ENCODE measurements at places on chromosomes 2 and 18. TPM values are rescaled to one million over a fixed set of nuclear protein-coding genes. Genes with fewer than 3 reads are reported as not detected.

- peak; percentile 82 for DNase-seq
These were observed 637 bp upstream of the SFT2D3 start for GRCh38 chr2:127700527-127701192.

GRCh38 chr2:23691565-23691964 lies 235.4 kb downstream of the ATAD2B start:
- DNase-seq: no peak

- no peak for DNase-seq
These were observed 182.5 kb downstream of the TNS1 start for GRCh38 chr2:217820091-217820819.

DNA sequence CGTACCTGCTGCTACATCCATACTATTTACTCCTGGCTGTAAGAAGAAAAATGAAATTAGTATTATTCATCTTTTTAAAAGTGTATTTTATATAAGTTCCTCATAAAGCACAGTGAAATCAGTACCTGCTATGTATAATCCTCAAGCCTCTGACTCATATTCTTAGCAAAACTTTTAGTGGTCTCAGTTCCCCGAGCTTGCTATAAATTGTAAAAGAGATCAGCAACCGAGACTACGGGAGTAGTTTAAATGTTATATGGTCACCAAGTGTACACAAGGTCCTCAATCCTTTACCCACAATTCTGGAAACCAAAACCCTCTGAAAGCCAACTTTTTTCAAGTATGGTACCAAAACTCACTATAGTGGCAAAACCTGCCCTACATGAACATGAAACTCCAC lies 24.2 kb downstream of the PRPF40A start:
- DNase-seq: no peak

DNA sequence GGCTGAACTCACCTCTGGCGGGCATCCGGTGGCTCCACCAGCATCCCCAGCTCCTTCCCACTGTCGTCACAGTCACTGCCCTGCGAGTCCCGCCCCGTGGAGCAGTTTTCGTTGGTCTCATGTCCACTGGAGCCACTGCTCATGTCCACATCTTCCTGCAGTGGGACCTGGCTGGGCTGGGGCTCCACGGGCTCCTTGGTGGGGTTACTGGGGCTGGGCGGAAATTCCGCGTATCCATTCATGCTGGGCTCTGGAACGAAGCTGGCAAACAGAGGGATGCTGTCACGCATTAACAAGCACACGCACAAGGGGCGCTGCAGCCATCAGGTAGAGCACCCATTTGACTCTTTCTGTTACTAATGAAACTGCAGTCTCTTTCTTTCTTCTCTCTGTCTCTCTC lies 10.7 kb downstream of the PER2 start:
- DNase-seq: peak; percentile 59

DNA sequence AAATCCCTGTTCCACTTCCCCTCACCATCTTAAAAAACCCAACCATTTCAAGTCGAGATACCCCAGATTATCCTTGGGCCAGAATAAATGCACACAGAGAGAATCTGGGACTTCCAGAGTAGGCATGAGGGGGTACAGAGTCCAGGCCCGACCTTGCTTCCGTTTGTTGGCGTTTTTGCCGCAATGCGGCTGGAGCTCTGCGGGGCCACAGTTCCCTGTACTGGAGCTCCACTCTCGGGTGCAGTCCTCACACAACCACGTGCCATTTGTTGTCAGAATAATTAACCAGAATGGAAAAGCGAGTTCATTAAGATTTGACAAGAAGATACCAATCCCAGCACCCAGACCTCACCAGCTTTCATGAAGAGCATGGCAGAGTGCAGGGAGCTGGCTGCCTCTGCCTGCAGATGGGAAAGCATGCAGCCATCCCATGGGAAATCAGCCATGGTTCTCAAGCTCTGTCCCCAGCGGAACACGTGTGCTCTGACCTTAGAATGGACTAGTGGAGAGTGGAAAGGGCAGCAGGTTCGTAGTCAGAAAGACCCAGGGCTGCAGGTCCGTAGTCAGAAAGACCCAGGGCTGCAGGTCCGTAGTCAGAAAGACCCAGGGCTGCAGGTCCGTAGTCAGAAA lies 472.8 kb downstream of the EIPR1 start:
- DNase-seq: no peak

DNA sequence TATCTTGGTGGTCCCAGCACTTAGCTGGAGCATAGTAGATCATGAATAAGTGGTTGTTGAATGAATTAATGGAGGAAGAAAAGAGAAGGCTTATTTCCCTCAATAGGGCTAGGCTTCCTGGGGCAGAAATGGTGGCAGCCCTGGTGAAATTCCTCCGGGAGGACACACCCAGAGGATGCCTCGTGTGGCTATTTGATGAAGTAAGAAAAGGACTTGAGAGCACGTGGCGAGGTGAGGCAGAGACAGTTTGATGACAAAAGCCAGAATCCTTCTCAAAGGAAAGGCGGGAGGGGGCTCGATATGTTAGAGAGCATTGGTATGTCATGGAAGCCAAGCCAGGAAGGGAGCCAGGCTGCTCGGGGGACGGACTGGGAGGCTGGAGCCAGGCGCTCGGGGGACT lies 14.7 kb downstream of the FAM228A start:
- DNase-seq: no peak

DNA sequence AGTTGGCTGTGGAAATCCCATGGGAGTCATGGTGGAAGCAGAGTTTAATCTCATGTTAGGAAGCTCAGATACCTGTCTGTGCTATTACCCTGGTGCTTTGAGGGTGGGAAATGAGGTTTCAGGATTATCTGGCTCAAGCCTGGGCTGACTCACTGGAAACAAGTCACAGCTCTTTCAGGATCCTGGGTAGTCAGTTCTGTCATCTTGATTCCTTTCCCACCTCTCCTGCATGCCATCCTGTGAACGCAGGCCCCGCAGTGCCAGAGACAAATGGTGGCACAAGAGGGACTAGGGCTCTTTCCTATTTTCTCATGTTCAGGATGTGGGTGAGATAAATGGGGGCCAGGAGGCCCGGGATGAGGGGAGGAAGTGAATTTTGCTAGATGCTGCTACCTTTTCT lies 3.7 kb upstream of the FAM136A start:
- no peak for DNase-seq

DNA sequence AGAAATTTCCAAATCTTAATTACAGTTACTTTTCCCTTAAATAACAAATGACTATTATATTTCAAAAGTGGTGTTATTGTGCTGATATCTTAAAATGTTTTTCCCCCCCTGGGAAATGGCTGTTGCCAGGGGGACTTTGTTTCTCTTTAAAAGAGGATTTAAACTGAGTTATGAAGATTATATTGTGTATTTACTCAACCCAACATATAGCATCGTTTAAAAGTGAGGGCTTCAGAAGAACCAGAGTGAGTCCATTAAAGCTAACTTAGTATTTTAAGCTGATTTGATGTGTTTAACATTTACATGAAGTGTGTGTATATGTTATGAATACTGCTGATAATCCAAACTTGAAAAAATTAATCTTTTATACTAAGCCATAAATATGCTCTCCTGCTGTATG lies 81.6 kb downstream of the COL5A2 start:
- no peak for DNase-seq

Gene IL1R2
- total RNA-seq: 10.0 TPM

Gene PLCD4
- total RNA-seq: 10.9 TPM

All from sigmoid colon (tissue), 7 donors.